ENCODE measurements at places on chromosomes 13 and 19.

GRCh38 chr19:49441210-49441959, at the start of gene SLC17A7:
TSS of gene SLC17A7 (minus strand) at chr19:49441527. CDS start at chr19:49441379, 148 bp downstream.
- DNase-seq: peak; percentile 48

GRCh38 chr13:45200701-45201232, at the start of gene KCTD4:
TSS of gene KCTD4 (minus strand) at chr13:45201045. CDS start at chr13:45194567, 6,478 bp downstream.
- peak; percentile 35 for DNase-seq

- DNase-seq: no peak
These were observed 29.3 kb downstream of the WDR88 start for GRCh38 chr19:33161201-33161600.

DNA sequence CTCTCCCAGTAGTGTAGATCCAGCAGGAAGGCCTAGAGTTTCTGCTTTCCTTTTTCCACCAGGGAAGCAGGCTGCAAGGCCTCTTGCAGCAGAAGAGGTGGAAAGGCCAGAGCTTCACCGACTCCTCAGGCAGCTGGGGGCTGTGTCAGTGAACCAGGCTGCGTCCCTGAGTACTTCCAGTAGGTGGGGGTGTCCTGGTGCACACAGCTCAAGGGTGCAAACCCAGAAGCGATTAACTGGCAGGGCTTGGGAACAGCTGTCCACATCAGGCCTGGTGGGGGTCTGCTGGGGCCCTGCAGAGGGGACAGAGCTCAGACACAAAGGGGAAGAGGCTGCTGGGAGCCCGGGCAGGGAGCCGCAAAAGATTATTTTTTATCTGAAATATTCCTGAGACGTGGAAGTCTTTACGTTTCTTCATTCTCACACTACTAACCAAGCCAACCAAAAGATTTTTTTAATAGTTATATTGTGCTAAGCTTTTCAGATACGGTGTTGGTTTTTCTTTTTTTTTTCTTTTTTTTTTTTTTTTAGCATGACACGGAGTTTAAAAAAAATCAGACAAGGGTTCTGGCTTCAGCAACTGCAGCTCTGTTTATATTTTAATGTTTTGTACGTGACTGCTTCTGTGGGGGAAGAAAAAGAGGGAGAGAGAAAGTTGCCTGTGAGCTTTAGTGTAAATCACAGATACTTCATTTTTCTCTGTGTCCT, 11.0 kb downstream of the TSHZ3 start:
- peak; percentile 36 for DNase-seq

- peak; percentile 65 for DNase-seq
These were observed 20.7 kb downstream of the SAMD4B start for GRCh38 chr19:39362682-39363657.

DNA sequence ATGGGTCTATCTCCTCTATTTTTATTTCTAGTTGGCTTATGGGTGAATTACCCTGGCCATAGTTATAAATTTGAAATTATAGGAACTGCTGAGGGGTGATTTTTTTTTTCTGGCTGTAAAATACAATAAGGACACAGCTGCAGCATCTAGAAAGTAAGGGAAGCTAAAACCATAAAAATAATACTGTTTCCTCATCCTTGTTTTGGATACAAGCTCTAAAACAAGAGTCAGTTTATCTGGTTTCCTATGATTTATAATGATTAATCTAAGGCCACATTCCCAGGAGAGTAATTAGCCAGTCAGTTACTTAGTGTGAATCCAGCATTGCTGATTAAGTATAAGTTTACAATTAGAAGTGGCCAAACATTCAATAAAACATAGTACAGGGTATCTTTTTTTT, 219.1 kb upstream of the NBEA start:
- DNase-seq: no peak

- peak; percentile 77 for DNase-seq
These were observed 587 bp downstream of the TMEM238 start for GRCh38 chr19:55383279-55384130.

DNA sequence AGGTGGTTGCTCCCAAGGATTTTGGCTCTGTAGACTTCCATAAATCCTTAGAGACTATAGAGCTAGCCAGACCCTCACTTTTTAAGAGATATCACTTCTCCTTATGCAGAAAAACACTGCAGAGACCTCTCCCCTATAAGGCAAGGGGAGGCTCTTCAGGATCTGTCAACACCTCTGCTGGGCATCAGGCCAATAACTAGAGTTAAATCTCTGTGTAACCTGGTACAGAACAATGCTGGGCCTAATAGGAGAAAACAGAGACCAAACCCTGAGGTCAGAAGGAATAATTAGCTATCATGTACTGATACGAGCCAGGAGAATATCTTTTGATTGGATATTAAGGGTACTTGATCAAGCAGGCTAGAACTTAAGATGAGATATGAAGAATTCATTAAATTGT, 358.5 kb downstream of the TBC1D4 start:
- no peak for DNase-seq

- no peak for DNase-seq
These were observed 28.6 kb upstream of the ZNF492 start for GRCh38 chr19:22605275-22606211.

DNA sequence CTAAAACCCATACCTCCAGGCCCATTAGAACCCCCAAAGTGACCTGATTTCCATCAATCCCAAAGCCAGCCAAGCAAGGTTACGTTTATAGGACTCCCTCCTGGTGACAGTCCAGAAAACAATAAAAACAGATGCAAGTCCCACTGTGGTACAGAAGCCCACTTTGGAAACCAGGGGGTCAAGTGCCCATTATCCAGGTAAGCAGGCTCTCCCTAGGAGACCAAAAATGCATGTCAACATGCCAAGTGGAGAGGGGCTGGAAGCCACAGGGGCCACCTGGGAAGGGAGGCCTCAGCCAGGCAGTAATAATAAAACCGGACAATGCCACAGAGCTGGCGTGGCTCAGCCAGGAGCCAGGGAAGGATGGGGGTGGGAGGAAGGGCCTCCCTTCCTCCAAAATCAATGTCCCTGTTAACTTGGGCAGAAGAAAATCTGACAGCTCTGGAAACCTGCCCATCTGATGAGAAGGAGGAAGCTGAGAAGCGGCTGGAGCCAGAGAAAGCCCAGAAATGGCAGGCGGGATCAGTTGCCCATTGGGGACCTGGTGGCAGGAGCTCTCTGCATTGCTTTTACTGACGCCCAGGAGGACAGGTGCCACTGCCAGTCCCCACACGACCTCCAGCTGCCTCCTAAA, 160.4 kb downstream of the ZIC5 start:
- DNase-seq: no peak

Measured in adipocyte (in vitro differentiated cells).